T-helper 2 cell (primary cell): ENCODE measurements at places on chromosomes 11 and 22.

DNA sequence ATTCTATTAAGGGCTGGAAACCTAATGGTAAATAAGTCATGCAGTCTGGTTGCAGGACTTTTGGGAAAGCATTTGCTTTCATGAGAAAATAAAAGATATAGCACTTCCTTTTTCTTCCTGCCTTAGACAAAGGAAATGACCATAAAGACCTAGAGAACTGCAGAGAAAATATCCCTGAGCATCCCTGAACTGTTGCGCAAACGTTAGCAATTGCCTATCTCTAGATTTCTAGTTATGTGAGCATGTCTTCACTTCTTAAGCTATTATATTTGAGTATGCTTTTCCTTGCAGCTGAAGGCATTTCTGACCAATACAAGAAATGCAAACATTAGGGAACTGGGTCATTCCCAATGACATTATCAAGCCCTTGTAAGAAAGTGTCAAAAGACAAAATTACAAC, 110.6 kb downstream of the KIF18A start:
- no peak for DNase-seq

DNA sequence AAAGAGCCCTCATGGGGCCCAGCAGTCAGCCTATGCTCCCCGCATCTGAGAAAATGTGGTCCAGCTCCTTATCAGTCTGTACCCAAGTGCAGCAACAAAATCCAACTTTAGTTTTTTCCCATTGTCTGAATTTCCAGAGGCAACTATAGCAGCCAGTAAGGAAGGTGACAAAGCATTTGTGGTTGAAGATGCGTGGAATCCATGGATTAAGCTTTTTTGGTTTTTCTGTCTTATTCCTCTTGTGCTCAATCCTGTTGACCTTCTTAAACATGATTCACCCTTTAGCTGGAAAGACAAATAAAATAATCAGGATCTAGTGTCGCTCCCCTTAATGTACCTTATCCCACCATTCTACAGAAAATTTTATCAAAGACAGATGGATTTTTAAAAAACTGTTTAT, 14.3 kb downstream of the GDPD4 start:
- no peak for DNase-seq

- DNase-seq = no peak
Measured at GRCh38 chr22:45983797-45984196, 6.8 kb upstream of the WNT7B start.

GRCh38 chr11:30245621-30246020, 14.8 kb downstream of the FSHB start:
- no peak for DNase-seq

- no peak for DNase-seq
Measured at GRCh38 chr22:49642741-49643140, 184.9 kb downstream of the BRD1 start.

- DNase-seq = no peak
Measured at GRCh38 chr11:4459500-4459899, 10.4 kb downstream of the OR52K2 start.
